ENCODE measurements at places on chromosomes 1 and 21.

GRCh38 chr1:18927654-18928272 is 25.4 kb upstream of the ALDH4A1 start:
- DNase-seq: peak; percentile 71

- no peak for DNase-seq
Observed at GRCh38 chr1:78095593-78095992, 49.8 kb downstream of the GIPC2 start.

DNA sequence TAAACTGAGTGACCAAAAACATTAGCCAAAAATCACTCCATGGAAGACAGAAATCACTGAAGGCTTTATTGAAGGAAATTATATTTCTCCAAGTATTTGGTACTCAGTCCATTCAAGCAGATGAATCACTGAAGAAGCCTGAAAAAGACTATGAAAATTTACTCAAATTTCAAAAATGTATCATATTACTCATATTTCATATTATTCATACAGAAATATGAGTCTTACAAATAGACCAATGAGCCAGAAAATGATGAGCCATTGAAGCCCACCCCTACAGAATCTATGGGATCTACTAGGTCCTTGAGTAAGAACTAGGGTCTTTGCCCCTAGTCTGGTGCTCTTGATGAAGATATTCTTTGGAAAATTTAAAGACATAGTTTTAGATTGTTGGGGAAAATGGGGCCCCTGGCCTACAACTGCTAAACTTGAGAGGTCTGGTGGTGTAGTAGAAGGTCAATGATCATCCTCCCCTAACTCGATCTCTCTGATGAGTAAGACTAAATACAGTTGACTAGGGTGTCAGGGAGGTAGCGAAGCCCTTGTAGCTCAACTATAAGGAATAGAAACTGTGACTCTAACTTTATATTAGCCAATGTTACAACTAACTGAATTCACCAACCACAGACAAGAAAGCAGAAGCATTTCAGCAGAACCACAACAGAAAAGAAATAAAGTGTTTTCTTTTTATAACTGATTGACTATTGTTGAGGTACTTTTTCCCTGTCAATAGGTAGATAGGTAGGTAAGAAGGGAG is 81.0 kb downstream of the NOTCH2 start:
- peak; percentile 16 for DNase-seq

GRCh38 chr1:8423269-8423691 is 105.4 kb downstream of the SLC45A1 start:
- DNase-seq: peak; percentile 40

DNA sequence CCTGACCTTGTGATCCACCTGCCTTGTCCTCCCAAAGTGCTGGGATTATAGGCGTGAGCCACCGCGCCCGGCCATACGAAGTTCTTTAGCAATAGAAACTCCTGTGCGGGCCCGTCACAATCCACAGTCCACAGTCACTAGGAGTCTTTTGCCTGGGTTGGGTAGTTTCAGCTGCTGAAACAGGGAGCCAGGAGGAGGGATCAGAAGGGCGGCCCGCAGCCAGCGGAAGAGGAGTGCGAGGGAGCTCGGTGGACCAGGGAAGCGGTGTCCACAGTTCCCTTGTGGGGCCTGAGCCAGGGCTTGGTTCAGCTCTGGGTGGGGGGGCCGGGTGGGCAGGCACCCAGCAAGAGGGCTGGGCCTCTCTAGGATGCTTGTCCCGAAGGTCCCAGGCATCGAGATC is 17.9 kb upstream of the HSPG2 start:
- DNase-seq: no peak

Measured in hematopoietic multipotent progenitor cell treated with erythropoietin and hydrocortisone succinate and interleukin-3 and kit ligand, for 6 days (in vitro differentiated cells).